Thymus (tissue), 14 donors: ENCODE measurements at places on chromosomes 3 and 15. TPM values are rescaled to one million over a fixed set of nuclear protein-coding genes. Genes with fewer than 3 reads are reported as not detected.

DNA sequence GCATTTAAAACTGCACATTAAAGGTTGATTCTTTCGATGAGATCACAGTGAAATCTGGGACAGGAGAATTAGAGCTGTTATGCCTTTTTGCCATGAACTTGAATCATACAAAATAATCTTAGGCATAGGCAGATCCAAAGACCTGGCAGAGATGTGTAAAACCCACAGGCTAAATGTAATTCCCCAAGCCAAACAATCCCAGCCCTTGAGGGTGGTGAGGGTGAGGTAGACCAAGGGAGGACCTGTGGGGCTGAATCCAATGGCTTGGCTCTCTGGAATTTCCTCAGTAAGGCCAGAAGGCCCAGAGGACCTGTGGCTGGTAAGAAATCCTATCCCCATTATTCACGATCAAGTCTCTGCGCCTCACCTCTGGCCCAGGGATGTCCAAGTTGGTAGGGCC, 80.5 kb upstream of the MEX3B start:
- no peak for DNase-seq

DNA sequence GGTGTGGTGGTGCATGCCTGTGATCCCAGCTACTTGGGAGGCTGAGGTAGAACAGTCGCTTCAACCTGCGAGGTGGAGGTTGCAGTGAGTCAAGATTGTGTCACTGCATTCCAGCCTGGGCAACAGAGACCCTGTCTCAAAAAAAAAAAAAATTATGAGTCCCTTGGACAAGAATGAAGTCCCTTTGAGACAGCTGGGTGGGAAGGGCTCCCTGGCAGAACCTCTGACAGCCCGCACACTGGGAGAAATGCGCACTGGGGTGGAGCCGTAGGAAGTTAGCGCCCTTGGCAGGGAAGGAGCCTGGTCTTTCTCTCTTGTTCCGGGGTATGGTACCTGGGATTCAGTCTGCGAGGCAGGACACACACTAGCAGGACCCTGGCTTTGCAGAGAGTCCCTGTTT, 51.4 kb downstream of the SLC30A4 start:
- DNase-seq = no peak

DNA sequence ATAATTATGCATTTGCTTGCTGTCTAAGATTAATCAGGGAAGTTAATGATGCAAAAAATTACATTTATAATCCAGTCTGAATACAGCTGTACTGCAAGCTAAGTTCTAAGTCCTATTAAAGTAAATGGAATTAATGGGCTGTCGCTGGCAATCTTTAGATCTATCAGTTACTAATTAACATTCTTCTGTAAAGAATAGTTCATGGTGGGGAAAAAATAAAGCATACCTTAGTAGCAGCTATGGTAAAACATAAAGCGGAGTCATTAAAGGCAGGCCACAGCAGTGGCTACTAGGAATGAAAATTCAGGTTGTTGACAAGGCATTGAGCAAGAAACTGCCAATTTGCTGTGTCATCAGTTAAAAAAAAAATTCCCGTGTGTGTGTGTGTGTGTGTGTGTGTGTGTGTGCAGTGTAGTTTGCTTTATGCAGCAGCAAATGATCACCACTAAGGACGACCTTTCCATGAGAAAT, 129.8 kb downstream of the ZNF385D start:
- DNase-seq = no peak

- no peak for DNase-seq
Measured at GRCh38 chr15:75143738-75144334, 57.8 kb upstream of the C15orf39 start.

- DNase-seq = no peak
Measured at GRCh38 chr3:180983136-180983535, 6.4 kb downstream of the DNAJC19 start.

GRCh38 chr3:141109751-141110150, 58.6 kb downstream of the SPSB4 start:
- DNase-seq = no peak

DNA sequence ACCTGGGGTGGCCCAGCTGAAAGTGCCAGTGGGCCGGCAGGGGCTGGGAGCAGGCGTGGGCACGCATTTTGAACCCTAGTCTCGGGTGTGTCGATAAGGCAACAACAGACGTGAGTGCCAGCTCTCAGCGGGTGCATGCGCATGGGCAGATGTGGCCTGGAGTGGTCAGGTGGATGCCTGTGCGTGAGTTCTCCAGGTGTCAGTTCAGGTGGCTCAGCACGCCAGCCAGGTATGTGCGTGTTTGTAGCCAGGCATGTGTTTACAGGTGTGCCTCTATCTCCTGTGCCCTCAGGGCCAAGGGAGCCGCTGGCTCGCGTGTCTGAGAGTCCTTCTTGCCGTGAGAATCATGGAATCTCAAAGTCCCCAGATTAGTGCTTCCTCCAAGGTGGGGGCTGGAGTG, 14.8 kb downstream of the CYP1A2 start:
- no peak for DNase-seq

- DNase-seq = no peak
Measured at GRCh38 chr15:73869216-73869995, 4.0 kb upstream of the TBC1D21 start.

GRCh38 chr3:191268737-191269136, 60.5 kb upstream of the CCDC50 start:
- DNase-seq = no peak

DNA sequence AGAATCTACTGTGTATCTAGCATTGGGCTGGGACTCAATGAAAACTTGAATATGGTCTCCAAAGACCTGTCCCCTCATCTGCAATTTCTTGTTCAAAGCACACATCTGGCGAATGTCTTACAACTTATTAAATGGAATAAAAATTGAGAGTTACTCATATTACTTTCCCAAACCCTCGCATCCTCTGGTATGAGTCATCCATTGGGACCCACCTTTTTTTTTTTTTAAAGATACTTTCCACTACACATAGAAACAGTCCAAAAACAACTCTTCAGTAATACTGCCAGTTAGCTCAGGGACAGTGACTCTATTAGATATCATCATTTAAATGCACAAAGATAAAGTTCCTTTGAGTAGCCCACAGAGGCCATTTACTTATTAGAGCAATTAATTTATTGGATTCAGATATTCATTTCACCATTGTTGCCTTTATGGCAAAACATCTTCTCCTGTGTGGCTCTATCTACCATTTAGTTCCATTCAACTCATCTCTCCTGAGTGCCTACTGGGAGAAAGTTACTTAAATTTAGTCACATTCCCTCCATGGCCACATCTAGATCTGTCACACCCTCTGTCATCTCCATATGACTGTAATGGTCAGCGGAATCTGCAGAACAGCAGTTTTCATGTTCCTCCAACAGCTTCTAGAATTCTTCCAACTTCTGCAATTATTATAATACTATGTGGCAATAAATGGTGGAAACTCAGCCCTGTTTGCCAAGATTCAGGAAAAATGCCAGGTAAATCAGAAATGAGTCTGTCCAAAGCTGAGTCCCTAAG, 77.9 kb upstream of the ARHGEF3 start:
- no peak for DNase-seq

GRCh38 chr3:139561255-139561817, 21.8 kb upstream of the RBP1 start:
- DNase-seq = no peak

The ETV5 gene
- polyA plus RNA-seq = 4.9 TPM

The AGTR1 gene
- 2.1 TPM for polyA plus RNA-seq

The OR4F6 gene
- not detected for polyA plus RNA-seq

The RBPMS2 gene
- polyA plus RNA-seq = 4.2 TPM

The GALNT15 gene
- 41.2 TPM for polyA plus RNA-seq

The C15orf39 gene
- polyA plus RNA-seq = 7.0 TPM
